ENCODE measurements at places on chromosomes 7 and 10. TPM values are rescaled to one million over a fixed set of nuclear protein-coding genes. Genes with fewer than 3 reads are reported as not detected.

The FAM25C gene
- not detected for polyA plus RNA-seq

The CDC14C gene
- 0.07 TPM for polyA plus RNA-seq

The PRXL2A gene
- 5.2 TPM for polyA plus RNA-seq

The SLF2 gene
- polyA plus RNA-seq: 19.0 TPM

The MBL2 gene
- polyA plus RNA-seq: not detected

The OSBPL3 gene
- 37.8 TPM for polyA plus RNA-seq

The SLC26A3 gene
- polyA plus RNA-seq: not detected
